Karpas-422 (cell line): ENCODE measurements at places on chromosomes 6 and 20.

DNA sequence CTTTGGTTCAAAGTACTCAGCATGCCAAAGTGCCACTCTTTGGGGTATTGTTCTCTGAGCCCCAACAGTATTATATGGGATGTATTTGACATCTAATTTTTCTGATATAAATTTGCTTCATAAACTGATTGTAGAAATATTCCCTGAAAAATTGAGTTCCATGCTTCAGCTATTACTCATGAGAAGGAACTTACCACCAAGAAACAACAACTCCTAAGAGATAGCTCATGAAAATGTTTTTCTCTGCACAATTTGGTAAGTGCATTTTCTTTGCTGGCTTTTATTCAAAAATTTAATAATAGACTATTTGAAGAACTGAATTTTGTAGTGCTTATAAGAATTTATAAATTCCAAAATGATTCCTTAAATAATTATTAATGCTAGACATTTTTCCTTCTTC is 12.8 kb upstream of the TPD52L1 start:
- no peak for DNase-seq

DNA sequence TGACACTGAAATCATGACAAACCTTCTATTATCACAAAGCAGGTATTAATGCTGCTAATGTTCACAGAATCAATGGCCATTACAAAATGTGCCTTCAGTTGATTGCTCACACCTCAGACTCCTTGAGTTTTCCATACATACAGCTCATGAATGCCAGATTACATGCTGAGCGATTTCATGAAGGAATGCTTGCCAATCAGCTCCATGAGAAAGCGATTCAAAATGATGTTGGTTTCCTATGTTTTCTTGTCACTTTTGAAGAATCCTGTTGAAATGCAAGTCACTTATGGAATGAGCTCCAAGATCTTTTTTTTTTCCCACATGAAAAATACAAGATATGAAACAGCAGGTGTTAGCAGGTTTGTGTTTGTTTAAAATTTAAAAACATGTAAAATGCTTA is 71.4 kb upstream of the SHLD1 start:
- no peak for DNase-seq

- no peak for DNase-seq
These were observed 19.1 kb downstream of the ADGRB3 start for GRCh38 chr6:68654134-68654533.

DNA sequence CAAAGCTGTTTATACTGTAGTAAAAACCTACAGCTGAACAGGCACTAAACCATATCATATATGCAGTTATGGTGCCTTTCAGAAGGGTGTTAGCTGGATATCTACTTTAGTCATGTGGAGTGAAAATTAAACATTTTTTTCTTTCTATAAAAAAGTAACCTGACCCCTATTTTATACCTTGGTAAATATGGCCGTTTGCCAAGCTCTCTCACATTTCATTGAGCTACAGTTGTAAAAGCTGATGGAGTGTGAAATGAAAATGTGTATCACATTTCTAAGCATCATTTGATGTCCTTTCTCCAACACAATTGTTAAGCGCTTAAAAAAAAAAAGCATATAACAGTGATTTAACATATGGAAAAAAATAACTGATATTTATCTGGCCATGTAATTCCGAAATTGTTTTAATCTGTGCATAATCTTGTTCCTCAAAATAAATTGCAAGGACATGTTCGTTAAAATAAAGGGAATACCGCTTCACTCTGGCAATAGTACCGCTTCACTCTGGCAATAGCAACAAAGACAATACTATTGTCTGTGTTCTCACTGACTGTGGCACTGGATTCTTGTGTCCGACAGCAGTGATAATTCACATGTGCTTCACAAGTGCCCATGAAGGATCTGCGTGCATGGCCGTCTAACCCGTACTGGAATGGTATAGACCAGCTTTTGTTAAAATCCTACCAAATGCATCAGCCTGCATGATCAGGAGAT is 391.8 kb upstream of the SOX4 start:
- peak; percentile 59 for DNase-seq

DNA sequence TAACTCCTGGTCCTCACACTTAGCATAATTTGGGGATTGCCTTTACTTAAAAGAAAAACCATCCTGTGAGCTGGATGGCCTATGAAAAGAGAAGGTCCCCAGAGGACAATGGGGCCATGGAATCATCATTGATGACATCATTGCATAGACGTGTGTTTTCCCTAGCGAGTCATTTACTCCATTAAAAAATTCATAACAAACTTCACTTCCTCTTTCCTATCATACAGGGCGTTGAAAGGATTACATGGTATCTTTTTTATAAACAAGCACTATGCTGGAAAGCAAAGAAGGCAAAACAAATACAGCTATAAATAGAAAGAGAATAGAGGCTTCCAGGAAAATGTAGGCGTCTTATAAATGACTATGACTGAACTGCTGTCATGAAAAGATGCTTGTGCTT is 11.3 kb upstream of the COL12A1 start:
- DNase-seq = no peak

DNA sequence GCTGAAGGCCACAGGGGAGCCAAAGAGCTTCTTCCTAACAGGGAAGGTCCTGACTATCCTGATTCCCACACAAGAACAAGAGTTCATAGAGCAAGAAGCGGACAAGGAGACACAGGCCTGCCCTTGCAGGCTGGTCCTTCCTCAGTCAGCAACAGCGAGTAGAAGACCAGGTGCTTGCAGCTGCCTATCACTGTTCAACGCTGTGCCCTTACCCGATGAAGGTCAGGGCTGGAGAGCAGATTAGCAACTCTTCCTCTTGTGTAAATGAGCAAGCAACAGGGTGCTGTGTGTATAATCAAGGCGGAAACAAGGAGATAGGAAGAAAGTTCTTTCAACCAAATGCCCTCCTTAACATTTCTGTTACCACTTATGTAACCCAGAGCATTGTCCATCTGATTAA is 115.3 kb upstream of the SPACA1 start:
- DNase-seq = no peak

- DNase-seq = no peak
These were observed 29.6 kb downstream of the PSMB1 start for GRCh38 chr6:170523256-170524171.

DNA sequence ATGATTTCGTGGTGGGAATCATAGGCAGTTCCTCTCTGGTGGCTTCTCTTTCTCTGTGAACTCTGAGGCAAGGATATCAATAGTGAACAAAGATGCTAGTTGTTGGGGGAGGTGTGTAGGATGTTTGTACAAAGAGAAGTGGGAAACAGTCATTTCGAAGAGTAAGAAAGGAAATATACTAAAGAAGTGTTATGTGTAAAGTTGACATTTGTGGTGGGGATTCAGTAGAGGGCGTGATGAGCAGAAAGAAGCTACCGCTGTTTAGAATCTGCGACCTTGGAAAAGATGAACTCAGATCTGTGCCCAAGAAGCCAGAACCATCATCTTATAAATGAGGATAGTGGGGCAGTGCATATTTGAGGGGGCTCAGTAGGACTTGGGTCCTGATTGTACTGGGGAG is 11.4 kb downstream of the SLC35F1 start:
- no peak for DNase-seq

DNA sequence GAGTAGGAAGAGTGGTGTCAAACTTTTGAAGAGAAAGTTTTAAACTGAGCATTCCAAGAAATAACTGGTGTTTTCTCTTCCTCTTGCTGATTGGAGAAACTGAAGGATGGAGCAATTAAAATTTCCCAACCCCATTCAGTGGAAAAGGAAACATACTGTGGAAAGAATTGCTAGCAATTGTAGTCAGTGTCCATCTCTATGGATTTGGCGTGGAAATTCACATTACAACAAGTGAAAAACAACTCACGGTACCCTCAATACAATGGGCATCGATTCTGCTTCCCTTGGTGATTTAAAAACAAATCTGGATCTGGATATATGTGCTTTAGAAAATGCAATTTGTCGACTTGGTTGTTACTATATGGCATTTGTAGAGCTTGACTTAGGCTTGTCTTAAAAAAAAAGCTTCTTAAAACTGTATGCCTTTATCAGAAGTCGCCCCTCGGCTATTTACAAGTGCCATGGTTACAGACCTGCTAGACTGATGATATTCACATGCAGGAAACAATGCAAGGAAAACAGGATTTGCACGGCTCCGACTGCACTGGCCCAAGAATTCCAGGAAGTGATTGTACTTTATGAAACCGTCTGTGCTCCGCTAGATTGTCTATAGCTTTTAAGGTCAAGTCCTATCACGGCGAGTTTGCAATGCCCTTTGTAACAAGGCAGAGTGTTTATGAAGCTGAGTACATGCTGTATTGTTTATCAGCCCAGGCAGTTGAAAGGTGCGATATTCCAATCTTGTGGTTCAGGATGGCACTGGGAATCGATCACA is 131.7 kb upstream of the PHACTR1 start:
- no peak for DNase-seq

DNA sequence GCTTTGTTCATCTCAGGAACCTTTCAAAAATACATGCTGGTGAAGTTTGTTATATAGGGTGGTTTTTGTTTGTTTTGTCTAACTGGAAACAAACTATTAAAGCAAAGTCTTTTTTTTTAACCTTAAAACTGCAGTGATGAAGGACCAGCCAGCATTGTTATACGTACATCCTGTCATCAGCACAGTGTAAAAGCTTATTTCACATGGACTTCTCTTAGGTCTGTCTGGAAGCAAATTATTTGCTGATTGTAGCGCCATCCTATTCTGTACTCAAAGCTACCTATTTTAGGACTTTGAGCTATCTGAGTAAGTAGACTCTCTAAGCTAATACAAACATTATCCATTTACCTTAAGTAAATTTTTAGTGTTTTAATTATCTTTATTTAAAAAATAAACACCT is 61.7 kb downstream of the SNX9 start:
- no peak for DNase-seq

DNA sequence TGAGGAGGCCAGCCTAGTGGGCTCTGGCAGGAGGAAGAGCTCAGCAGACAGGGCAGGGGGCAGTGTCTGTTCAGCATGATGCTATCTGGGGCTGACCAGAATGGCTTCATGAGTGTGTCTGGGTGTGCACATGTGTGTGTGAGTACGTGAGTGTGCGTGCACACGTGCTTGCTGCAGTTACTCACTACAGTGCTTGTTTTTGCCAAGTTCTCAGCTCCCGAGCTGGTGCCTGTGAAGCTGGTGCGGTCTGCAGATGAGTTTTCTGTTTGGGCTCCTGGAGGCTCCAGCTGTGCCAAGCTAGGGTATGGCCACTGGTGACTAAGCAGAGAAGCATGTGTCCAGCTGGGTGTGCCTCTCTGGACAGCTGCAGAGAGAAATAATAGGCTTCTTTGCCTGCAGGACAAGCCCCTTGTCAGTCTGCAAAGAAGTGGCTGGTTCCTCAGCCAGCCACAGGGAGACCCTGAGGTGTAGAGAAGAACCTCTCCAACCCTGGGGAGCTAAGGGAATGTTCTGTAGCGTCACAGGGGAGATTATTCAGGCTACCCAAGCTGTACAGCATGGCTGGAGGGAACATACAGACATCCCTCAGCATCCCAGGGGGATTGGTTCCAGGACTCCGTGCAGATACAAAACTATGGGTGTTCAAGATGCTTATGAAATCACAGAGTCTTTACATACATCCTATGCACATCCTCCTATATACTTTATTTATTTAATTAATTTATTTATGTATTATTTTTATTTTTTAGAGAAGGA is 40.2 kb upstream of the FAM50B start:
- no peak for DNase-seq

GRCh38 chr6:74606582-74607071 is 599.2 kb downstream of the COL12A1 start:
- no peak for DNase-seq

- no peak for DNase-seq
These were observed 232.6 kb upstream of the PDE10A start for GRCh38 chr6:165895421-165896165.

DNA sequence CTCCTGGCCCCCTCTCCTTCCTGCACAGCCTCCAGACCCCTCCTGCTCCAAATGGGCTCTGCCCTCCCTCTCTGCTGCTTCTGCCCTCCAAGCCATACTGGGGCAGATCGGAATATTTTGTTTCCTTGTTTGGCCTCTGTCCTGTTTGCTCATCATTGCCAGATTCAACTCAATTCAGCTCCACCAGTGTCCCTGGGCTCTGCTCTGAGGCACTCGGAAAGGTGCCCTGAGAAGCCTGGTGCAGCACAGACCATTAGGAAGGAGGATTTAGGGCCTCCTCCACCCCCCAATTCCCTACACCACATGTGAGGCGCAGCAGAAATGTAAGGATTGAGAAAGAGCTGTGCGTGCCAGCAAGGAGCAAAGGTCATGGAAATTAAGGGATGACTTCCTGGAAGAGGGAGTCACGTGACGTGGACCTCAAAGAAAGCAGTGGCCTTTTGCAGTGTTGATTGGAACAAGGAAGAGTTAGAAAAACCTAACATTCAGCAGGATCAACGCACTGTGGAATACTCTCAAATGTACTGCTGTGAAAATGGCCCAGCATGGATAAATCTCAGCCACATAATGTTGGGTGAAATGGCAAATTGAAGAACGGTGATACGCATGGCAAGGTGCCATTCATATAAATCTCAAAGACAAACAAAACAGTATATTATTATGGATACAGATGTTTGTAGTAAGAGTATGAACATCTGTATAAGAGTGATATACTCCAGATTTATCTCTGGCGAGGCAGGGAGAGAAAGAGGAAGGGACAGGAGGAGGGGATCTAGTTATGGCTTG is 229.5 kb upstream of the RNF24 start:
- DNase-seq = no peak

DNA sequence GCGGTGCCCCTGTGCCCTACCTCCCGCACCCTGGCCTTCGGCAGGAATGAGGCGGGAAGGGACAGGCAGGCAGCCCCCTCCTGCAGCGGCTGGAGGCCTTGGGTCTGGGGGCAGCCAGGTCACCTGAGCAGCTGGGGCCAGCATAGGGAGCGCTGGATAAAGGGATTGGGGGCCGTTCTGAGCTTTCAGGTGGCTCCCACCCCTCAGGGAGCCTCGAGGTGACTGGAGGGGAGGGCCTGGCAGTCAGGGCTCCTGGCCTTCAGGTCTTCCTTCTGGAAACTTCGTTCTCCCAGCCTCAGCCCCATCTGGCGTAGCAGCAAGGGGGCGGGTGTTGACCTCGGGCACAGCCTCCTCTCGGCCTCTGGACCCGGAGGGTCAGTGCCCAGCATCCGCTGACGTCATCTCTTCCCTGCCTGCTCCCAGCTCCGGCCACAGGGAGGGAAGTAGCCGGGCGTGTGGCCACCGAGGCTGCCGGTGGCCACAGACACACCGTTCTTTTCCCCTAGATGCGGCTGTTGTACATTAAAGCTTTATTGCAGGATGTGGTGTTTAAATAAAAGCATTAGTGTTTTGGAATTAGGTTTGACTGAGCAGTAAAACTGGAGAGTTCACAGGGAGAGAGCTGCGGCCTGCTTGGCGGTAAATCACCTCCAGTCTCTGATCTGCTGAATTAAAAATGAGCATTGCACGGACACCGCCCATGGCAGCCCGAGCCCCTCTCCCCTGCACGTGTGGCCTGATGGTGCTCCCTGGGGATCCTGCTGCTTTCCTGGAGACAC is 80.0 kb upstream of the GATA5 start:
- no peak for DNase-seq

GRCh38 chr6:111307275-111307858 is 175.7 kb downstream of the REV3L start:
- DNase-seq = no peak

DNA sequence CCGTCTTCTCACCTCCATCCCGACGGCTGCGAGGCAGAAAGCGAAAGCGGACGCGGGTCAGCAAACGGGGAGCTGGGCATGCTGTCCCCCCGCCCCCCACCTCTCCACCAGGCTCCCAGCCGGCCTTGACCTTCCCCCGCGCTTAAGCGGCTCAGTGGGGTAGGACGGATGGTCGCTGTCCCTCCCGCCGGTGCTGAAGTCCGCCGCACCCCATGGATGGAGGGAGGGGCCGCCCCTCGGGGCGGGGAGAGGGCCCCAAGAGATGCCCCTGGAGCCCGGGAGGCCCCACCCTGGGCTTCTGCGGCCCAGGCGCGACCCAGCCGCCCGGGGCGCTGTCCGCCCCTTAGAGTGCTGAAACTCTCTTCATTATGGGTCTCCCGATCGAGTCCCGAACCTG is at the start of gene KCNB1:
Gene KCNB1, minus strand, starts transcription at position 48 of the 397 bp plus-strand sequence. CDS start 188 bp downstream, outside the sequence.
- DNase-seq = no peak
